Cortex of kidney (tissue), 1 donor: ENCODE measurements at places on chromosomes 3 and 15.

DNA sequence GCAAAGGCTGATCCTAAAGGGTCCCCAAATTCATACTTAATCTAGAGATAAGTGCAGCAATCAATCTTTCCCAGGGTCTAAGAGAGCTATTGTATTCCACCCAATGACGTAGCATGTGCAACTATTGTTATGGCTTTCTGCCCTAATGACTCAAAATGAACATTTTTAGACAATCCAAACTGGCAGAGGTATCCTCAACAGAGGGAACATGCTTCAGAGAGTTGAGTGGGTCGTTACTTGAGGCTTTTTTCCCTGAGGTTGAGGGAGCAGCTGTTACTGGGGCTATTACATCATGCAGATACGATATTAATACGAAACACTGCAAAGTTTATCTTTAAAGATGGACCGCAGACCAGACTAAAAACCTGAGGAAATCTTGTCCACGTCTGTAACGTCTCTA lies 278.3 kb upstream of the WNT5A start:
- DNase-seq: no peak

- no peak for DNase-seq
Observed at GRCh38 chr3:176274161-176274560, 923.1 kb downstream of the TBL1XR1 start.

- DNase-seq: no peak
Observed at GRCh38 chr15:87450314-87450713, 806.2 kb downstream of the NTRK3 start.

DNA sequence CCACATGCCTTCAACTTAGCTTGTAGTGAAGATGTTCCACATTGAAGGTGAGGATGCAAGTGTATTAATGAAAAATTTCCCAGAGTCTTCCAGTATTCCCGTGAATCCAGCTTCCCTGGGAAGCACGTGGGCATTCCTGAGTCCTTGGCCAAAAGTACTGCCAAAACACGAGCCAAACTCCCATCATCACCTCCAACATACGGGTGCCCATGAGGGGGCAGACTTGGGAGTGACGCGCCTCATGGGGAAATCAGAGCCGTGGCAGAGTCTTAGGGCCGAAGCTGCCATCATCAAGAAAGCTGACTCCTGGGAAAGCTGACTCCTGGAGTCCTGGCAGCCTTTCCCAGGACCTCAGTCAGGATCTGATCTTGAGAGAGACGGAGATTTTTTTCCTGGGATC lies 20.1 kb upstream of the TM2D3 start:
- no peak for DNase-seq

GRCh38 chr3:126434264-126434590 lies 39.5 kb downstream of the CFAP100 start:
- DNase-seq: no peak

GRCh38 chr3:48564022-48564421 lies 441 bp upstream of the UCN2 start:
- no peak for DNase-seq

- no peak for DNase-seq
Observed at GRCh38 chr3:64214381-64215018, 10.8 kb downstream of the PRICKLE2 start.

GRCh38 chr15:74870436-74871215 lies 2.5 kb downstream of the SCAMP2 start:
- DNase-seq: no peak

DNA sequence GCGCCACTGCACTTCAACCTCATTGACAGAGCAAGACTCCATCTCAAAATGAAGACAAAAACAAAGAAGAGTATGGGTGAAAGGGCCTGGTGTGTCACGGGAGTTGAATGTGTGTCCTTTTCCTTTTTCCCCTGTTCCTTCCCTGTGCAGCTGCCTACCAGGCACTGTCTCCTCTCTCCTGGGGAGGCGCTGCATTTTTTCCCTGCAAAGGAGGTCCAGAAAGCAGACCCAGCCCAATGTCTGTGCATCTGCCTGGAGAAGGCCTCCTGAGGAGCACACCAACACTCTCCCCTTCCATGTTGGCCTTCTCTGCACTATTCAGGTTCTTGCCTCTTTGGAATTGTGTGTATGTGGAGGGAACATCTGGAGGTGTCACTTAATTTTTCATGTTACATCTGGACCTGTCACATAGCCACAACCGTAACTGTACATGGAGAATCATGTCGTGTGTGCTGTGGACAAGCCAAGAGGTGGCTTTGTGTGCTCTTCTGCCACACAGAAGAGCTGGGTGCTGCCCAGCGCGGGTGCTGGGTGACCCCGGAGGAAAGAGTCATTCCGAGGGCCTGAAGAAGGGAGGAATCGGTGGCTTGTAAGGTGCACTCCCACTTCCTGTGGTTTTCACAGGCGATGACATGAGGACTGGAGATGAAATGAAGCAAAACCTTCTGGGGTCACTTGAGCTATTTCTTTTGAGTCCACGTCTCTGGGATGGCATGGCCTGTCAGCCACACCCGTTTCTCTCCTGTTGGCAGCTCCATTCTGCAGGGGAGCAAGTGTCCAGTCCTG lies 46.5 kb upstream of the CGNL1 start:
- DNase-seq: no peak

GRCh38 chr3:36227980-36228379 lies 152.3 kb upstream of the STAC start:
- no peak for DNase-seq

GRCh38 chr3:15653321-15653720 lies 51.8 kb downstream of the BTD start:
- no peak for DNase-seq

DNA sequence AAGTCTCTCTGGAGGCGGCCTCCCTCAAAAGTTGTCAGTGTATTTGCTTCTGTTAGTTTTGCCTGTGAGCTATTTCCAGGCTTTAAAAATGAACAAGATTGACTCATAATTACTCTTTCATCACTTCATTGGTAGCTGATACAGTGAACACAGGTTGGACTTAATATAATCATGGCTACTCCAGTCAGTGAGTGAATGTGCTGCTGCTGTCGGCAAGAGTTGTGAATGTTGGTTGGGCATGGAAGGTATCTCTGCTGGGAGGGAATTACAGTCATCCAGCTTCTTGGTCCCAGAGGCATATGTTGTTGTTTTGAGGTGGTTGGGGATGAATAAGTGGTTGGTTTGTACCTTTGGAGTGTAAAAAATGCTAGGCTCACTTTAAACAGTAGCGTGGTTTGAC lies 11.5 kb downstream of the TCF12 start:
- DNase-seq: no peak

DNA sequence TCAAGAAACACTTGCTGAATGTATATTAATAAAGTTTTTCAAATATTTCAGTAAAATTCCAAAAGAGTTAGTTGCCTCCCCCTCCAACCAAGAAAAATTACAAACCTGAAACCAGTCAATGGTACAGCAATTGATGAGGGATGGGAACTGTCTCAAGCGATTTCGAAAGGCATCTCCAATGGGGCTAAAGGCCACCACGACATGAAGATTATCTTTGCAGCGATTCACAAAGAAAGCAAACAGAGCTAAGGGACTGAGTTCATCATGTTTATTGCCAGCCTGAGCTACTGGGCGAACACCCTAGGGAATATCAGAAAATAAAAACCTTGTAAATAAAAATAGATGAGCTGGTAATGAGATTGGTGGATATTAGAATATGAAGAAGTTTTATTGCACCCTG lies 99.3 kb upstream of the ASB14 start:
- no peak for DNase-seq

GRCh38 chr3:106014971-106015370 lies 146.2 kb upstream of the CBLB start:
- DNase-seq: no peak

DNA sequence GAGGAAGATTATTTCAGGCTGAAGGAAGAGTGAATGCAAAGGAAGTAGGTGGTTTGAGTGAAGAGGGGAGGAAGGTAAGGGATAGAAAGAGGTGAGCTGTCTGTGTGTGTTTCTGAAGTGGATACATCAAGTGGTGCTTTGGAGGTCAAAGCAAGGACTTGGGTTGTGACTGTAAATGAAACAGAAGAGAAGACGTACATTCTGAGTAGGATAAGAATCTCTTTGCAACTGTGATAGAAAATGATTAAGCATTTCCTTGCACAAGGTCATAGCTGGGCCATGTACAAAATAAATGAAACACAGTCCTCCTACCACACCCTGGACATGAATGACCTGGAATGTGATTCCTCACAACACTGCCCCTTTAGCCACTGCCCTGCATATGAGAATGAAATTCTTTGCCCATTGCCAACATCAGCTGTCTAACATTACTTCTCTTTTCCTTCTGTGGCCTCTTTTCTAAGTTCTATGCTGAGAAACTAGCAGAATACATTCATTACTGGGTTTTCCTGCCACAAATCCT lies 28.3 kb upstream of the MINDY4B start:
- DNase-seq: no peak

DNA sequence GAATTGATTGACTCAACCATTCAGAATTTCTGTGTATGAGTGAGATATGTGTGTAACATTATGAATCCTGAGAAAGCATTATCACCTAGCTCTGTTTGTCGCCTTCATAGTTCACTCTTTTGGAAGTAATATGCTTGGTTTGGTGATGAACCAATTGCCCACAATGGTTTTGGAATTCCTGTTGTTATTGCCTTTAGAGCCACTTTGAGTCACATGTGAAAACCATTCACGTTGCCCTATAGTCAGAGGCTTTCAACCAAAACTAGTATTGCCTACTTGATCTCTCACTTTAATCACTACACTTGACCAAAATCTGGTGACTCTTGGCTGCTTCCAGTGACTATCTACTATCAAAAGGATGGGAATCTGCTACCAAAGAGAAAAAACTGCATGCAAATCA lies 78.2 kb upstream of the FLNB start:
- no peak for DNase-seq

DNA sequence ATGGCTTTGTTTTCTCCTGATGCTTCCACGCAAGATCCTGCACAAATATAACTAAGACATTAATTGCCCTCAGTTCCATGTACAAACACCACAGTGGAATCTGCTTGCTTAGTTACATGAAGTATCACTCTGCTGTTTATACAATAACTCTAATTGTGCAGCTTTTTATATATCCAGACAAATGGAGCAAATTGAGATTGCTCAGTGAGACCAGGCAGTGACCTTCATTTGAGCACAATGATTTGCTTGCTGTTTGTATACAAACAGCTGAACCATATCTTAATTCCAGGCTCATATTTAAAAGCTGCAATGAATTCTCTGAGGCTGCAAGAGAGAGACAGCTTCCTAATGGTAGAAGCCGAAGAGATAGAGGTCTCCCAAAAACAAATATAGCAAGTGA lies 243.7 kb downstream of the CADPS start:
- DNase-seq: no peak

DNA sequence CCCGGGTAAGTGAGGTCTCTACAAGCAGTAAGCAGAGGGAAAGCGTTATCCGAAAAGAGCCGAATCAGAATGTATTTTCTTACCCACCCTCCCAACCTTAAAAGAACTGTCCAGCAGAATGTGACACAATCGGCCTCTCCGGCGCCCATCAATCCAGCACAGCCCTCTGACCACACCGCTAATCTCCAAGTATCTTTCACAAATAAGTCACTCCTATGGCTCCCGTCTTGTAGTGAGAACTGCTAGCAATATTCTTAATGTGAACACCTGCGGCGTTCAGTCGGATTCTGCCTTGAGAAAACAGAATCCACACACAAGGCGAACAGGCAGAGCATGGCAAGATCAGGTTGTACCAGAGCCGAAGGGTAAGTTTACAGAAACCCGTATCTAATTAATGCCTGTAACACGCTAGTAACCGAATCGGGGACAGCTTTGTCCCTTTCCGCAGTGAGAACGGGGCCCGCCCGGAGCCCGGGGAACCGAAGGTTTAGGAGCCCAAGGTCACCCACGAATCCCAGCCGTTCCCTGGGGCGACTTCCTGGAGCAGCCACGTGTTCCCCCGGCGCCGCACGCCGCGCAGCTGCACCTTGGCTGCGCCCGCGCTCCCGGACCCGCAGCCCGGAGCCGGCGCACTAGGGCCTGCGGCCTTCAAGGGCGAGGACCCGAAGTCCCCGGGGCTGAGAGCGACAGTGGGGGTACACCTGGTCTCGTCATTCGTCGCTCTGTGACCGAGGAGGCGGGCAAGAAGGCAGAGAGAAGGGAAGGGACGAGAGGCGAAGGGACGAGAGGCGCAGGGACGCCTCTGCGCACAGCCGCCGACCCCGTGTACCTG lies 672 bp downstream of the TFRC start:
- DNase-seq: no peak

DNA sequence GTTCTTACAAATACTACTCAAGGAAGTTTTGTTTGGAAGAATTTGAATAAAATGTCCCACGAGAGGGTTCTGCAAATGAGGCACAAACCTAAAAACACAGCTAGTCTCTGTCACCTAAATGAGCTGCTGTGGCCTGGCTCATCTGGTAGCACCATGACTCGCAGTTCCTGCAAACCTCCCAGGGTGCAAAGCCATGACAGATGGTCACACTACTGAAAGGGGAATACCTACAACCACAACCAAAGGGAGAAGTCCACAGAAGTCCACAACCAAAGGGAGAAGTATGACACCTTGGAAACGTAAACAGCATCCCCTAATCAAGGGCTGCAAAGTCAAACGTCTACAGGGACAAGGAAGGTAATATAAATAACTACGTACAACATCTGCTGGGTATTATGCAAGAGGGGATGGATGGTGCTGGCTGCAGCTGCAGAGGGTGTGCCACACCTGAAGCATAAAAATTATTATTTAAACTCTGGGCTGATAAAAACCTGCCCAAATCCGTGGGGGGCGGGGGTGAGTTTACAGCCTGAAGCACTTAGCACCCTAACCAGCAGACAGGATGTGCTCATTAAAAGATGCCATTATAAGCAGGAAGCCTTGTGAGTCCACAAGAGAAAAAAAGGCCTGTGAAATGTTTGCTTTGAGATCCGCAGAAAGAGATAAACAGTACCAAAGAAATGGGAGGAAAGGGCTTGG lies 184.0 kb downstream of the MAGI1 start:
- DNase-seq: no peak

GRCh38 chr15:80743189-80743833 lies 35.9 kb upstream of the CEMIP start:
- DNase-seq: no peak

DNA sequence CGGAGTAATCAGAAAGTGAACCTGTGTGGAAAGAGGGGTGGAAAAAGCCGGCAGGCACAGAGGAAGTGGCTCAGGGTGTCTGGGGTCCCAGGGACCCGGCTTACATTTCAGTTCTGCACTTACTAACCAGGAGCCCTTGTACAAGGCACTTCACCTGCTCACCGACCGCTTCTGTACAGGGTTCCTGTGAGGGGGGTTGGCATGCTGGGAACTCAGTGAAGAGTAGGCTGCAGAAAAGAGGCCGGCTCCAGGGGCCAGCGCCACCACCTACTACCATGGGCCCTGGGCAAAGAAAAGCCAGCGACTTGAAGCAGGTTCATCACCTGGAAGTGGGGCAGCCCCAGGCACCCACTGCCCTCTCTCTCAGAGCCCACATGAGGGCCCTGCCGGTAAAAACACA lies 6.2 kb downstream of the STIMATE start:
- no peak for DNase-seq

DNA sequence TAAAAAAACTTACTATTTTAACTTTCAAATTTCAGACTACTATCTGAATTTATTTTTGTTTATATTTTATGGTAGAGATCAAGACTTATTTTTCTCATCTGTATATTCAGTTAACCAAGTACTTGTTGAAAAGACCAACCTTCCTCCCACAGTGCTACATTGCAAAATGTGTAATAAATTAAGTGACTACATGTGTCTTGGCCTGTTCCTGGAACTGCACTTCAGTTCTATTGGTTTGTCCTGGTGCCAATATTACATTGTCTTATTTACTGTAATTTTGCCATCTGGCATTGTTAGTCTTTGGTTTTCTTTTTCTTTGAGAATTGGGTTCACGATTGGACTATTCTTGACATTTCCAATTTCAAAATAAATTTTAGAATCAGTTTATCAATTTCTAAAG lies 138.4 kb upstream of the KCNMB2 start:
- DNase-seq: no peak

- DNase-seq: no peak
Observed at GRCh38 chr3:197082871-197083270, 53.3 kb upstream of the MELTF start.
